Left ventricle myocardium inferior (tissue), 1 donor: ENCODE measurements at places on chromosomes 7 and 10. TPM values are rescaled to one million over a fixed set of nuclear protein-coding genes. Genes with fewer than 3 reads are reported as not detected.

CHRM2 gene
- 76.2 TPM for total RNA-seq

PPP1R3A gene
- total RNA-seq, result 133 TPM

GDF10 gene
- 0.22 TPM for total RNA-seq

FAM180A gene
- total RNA-seq, result 19.7 TPM

FAM237B gene
- total RNA-seq, result not detected

PDGFA gene
- total RNA-seq, result 26.0 TPM

PIP gene
- total RNA-seq, result not detected

WEE2 gene
- total RNA-seq, result not detected

LRRD1 gene
- not detected for total RNA-seq

MMD2 gene
- not detected for total RNA-seq

CALML3 gene
- not detected for total RNA-seq

INSIG1 gene
- total RNA-seq, result 7.5 TPM
